Epithelial cell of proximal tubule (primary cell): ENCODE measurements at places on chromosomes 11 and 22.

GRCh38 chr11:64501500-64502427 is 89.3 kb upstream of the SLC22A12 start:
- no peak for DNase-seq

- no peak for DNase-seq
Observed at GRCh38 chr11:79333355-79333754, 107.5 kb downstream of the TENM4 start.

DNA sequence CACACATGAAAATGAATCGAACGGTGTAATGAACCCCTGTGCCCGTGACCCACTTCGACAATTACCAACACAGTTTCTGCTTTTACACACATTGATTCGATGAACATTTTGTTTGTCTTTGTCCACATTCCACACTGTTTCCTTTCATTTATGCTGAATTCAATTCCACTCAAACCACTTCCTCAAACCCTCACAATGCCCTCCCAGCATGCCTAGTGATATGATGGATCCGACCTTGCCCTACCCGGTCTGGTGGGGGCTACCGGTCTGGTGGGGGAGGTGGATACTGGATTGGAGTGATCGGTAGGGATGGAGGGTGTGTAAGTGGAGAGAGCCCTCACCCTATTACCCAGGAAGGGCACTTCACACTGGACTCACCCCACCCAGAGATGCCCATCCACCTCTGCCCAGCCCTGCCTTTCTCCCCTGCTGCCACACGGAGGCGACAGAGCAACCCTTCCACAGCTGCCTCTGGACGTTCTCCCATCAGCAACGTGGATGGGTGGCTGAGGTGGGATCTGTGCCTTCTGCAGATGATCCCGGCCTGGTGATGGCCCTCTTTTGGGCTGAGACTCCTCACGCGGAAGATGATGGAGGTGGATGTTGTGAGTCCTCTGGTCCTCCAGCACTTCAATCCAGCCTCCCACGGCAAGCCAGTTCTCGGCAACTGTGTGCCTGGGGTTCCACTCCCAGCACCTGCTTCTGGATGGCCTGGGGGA is 33.0 kb upstream of the P2RY2 start:
- DNase-seq = no peak

DNA sequence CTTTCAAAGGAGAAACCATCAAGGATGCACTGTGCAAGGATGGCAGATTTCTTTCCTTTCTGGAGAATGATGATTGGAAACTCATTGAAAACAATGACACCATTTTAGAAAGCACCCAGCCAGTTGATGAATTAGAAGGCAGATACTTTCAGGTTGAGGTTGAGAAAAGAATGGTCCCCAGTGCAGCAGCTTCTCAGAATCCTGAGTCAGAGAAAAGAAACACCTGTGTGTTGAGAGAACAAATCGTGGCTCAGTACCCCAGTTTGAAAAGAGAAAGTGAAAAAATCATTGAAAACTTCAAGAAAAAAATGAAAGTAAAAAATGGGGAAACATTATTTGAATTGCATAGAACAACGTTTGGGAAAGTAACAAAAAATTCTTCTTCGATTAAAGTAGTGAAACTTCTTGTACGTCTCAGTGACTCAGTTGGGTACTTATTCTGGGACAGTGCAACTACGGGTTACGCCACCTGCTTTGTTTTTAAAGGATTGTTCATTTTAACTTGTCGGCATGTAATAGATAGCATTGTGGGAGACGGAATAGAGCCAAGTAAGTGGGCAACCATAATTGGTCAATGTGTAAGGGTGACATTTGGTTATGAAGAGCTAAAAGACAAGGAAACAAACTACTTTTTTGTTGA is 9.8 kb downstream of the FAM111A start:
- no peak for DNase-seq

DNA sequence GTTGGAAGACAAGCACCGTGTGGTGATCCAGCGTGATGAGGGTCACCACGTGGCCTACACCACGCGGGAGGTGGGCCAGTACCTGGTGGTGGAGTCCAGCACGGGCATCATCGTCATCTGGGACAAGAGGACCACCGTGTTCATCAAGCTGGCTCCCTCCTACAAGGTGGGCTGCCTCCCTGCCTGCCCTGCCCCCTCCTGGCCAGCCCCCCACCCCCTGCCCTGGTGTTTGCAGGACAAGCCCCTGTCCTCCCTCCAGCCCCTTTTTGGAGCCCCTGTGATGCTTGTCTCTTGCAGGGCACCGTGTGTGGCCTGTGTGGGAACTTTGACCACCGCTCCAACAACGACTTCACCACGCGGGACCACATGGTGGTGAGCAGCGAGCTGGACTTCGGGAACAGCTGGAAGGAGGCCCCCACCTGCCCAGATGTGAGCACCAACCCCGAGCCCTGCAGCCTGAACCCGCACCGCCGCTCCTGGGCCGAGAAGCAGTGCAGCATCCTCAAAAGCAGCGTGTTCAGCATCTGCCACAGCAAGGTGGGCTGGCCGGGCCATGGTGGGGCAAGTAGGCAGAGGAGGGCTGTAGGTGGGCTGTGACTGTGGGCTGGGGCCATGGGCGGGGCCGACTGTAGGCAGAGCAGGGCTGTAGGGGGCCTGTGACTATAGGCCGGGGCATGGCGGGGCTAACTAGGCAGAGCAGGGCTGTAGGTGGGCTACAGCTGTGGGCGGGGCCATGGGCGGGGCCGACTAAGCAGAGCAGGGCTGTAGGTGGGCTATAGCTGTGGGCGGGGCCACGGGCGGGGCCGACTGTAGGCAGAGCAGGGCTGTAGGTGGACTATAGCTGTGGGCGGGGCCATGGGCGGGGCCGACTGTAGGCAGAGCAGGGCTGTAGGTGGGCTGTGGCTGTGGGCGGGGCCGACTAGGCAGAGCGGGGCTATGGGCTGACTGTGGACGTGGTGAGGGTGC is 13.6 kb downstream of the MUC2 start:
- no peak for DNase-seq

GRCh38 chr11:86670181-86670580 is 2.2 kb downstream of the ME3 start:
- no peak for DNase-seq

DNA sequence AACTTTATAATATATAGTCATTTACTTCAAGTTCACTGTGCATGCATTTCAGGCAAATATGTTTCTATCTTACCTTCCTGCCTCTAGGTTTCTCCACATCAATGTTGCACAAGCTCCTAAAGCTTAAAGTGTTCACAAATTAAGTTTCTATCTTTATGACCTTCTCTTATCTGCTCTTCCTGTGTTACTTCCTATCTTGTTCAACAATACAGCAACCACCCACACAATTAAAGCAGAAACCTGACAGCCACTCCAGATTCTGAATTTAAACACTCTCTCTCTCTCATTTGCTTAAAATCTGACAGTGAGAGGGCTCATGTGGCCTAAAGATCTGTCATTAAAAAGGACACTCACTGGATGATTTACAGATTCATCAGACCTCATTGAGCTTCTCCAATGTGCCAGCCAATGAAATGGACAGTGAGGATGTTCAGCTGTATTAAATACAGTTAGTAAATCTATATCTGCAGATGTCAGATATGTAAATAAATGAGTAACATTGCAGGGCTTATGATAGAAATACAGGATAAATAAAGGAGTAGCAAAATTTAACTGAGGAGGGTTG is 10.9 kb downstream of the PDGFD start:
- DNase-seq = no peak

DNA sequence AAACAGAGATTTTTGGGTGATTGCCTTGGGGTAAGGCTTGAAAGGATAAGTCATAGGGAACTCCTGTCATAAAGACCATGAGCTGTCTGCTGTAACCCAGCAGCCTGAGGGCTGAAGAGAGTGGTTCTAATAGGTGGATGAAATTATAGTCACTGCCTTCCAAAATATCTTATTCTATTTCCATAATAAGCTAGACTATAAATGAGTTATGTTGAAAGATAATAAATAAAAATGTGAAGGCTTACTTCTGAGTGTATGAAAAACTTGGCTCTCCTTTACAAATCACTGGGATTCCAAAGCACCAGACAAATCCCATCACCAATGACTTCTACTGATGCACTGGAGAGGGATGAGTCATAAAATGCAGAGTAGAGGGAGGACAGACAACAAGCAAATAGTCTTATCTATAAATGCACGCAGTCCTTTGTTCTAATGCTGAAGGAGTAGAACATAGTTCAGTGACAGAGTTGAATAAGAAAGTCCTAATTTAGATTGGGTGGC is 775.0 kb upstream of the LRRC4C start:
- DNase-seq = no peak

GRCh38 chr11:2164861-2165555 is 4.0 kb upstream of the INS start:
- no peak for DNase-seq

DNA sequence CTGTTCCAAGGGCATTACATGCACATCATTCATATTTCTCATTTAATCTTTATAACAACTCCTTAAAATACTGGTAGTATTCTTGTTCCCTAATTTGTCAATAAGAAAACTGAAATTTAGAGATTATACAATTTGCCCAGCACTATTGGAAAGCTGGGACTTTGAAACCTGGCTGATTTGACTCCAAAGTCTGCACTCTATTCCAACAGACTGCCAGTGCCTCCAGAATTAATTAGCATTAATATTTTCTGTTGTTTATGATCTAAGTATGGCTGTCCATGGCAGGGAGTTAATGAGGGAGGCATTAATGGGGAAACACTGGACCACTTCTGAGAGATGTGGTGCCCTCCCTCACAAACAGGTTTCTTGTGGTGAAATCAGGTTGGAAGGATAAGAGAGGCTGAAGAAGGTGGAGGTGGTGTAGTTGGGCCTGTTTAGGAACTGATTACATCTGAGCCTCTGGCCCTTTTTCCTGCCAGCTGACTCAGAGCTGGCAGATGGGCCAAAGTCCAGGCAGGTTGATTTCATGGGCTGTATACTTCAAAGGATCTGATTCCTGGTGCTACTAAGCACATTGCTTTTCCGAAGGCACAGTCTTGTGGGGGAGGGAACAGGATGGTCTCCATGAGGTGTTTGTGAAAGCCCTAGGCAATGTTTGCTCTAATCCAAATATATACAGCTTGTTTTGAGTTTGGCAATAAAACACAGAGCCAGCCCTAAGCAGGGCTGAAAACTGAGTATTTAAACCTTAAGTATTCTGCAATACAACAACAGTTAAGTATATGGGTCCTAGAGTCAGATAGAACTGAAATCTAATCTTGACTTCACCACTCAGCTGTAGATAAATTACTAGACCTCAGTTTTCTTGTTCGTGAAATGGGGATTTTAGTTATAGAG is 21.0 kb upstream of the RAB30 start:
- peak; percentile 67 for DNase-seq

GRCh38 chr22:19117111-19117512 is 5.1 kb downstream of the DGCR2 start:
- DNase-seq = no peak

GRCh38 chr11:129143335-129143734 is 48.8 kb downstream of the ARHGAP32 start:
- peak; percentile 96 for DNase-seq

DNA sequence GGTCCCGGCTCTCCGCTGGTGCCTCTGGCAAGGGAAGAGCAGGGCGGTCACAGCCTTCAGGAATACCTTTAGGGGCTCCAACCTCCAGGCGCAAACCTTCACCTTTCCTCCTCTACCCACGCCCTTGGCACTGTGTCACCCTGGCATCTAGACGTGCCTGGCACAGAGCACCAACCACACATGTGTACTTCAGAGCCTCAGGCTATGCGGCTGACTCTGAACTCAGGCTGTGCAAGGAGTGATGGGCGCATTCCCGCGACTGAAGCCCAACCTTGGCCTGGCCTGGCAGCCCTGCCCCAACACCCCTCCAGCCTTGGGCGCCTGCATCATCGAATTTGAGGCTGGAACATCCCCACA is 11.4 kb downstream of the SCARF2 start:
- no peak for DNase-seq

- no peak for DNase-seq
Observed at GRCh38 chr11:24755260-24755839, 258.5 kb downstream of the LUZP2 start.

DNA sequence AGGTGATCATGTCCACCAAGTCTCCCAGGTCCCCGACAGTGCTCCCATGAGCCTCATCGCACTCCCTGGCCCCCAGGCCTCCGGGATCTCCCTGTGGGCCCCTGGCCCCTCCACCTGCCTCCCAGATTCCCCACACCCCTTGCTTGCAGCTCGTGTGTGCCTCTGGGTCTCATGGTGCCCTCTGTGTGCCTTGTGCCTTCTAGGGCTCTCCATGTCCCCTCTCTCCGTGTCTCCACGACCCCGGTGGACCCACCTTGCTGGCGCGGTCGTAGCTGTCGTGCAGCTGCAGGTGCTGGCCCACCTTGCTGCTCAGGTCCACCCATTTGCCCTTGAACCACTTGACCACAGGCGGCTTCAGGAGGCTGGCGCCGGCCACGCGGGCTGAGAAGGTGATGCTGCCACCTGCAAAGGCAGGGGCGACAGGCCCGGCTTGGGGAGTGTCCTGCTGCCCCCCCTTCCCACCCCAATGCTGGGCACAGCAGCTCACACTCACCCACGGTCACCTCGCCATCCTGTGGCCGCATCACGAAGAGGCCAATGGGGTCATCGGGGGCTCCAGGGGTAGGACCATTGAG is 2.9 kb downstream of the MYBPC3 start:
- DNase-seq = no peak

DNA sequence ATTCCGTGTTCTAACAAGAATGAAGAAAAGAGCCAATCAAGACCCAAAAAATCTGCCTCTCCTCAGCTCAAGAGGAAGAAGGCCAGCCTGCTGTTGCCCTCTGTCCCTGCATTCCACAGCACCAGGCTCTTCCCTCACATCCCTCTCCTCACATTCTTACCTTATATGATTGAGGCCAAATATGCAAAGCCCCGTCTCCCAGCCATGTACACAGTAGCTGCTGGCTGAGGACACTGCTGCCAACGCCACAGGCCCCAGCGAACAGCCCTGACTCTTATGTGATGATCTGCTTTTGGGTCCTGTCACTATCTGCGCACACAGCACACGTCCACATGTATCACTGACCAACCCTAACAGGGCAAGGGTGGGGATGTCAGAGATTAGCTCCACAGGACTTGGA is 60.2 kb downstream of the MICAL3 start:
- DNase-seq = no peak

GRCh38 chr11:10920205-10920604 is 62.4 kb upstream of the ZBED5 start:
- no peak for DNase-seq

- no peak for DNase-seq
Observed at GRCh38 chr11:128171506-128171905, 415.9 kb downstream of the ETS1 start.

- DNase-seq = no peak
Observed at GRCh38 chr11:31651822-31652221, 142.3 kb downstream of the ELP4 start.

DNA sequence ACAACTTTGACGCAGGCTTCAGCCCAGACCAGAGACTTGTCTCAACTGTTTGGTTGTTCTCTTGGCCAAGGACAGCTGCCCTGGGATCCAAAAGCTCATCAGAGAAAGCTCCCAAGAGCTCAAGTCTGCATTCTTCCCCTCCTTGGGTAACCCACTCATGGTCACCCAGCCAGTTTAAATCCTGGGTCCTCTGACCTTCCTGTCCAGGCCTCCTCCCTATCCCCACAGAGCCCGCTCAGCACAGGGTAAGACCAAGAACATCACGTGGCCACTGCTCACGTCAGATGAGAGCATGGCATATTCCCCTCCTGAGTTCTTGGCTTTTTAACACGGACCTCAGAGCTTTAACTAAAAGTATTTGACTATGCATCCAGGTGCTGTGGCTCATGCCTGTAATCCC is 25.8 kb downstream of the TSKU start:
- DNase-seq = no peak
